Epithelial cell of esophagus (primary cell): ENCODE measurements at places on chromosomes 4 and X.

DNA sequence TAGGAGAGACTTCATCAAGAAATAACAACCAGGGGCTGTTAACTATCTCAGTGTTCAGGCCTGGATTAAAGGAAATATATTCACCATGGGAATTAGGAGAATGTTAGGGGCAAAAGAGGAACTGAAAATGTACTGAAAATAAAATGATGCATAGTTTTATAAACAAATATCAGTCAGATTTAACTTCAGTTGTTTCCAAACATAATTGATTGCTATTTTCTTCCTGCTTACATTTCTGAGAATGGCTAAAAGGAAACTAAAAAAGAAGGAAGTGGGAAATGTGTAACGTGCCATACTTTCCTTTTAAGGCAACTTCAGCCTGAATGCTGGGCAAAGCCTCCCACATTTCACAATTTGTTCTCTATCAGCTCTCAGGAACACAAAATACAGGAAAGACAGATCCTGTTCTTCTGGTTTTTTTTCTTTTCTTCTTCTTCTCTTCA, 178.1 kb downstream of the MAML3 start:
- peak; percentile 84 for DNase-seq

GRCh38 chr4:21991562-21991961, 43.0 kb upstream of the KCNIP4 start:
- no peak for DNase-seq

GRCh38 chrX:39152106-39152649, 350.9 kb downstream of the MID1IP1 start:
- DNase-seq = peak; percentile 20

DNA sequence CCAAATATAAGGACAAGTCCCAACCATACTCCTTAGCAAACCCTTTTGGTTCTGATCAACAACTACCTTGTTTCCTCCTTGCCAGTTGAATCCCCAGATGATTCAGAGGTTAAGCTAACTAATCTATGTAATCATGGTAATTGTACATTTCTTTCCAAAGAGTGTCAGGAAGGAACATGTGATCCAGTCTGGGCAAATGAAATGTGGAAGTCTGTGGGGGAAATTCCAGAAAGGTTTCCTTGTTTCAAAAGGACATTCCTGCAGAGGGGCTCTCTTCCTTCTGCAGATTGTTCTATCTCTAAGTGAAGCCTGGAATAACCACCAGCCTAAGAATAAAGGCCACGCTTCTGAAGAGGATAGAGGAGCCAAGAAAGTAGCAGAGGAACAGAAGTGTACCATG, 7.0 kb downstream of the PRSS12 start:
- peak; percentile 70 for DNase-seq

DNA sequence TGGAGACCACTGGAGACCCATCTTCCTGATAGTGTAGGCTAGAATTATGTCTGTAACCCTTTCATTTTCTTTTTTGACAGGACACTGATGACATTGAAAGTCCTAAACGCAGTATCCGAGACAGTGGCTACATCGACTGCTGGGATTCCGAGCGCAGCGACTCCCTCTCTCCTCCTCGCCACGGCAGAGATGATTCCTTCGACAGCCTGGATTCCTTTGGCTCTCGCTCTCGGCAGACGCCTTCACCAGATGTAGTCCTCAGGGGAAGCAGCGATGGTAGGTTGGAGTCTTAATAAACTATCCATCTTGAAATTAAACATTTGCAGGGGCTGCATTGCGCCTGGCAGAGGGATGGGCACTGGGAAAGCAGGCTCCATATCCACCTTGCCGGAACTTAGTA, 75.4 kb downstream of the LIMCH1 start:
- DNase-seq = no peak

GRCh38 chr4:145779319-145779801, 99.4 kb downstream of the C4orf51 start:
- DNase-seq = no peak

DNA sequence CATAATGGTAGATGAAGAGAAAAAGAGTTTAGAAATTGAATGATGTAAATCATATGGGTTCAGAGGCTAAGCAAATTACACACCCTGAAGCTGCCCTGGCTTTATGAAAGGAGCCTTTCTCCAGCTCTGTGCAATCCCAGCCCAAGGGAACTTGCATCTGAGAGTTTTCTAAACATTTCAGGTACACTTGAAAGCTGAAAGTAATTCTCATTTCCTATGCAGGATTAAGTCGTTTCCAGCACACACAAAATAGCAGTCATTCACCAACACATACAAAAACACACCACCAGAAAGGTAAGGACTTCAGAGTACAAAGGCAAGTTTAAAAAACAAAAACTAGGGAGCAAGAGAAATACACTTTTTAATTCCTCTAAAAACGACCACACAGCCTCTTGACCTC, 1.7 kb downstream of the PDGFC start:
- DNase-seq = no peak

- DNase-seq = peak; percentile 76
Observed at GRCh38 chrX:27575565-27575964, 14.6 kb upstream of the DCAF8L2 start.

GRCh38 chr4:33711826-33712225, 2532.5 kb downstream of the ARAP2 start:
- DNase-seq = no peak

GRCh38 chrX:80578517-80579105, 158.4 kb downstream of the TENT5D start:
- DNase-seq = peak; percentile 32

DNA sequence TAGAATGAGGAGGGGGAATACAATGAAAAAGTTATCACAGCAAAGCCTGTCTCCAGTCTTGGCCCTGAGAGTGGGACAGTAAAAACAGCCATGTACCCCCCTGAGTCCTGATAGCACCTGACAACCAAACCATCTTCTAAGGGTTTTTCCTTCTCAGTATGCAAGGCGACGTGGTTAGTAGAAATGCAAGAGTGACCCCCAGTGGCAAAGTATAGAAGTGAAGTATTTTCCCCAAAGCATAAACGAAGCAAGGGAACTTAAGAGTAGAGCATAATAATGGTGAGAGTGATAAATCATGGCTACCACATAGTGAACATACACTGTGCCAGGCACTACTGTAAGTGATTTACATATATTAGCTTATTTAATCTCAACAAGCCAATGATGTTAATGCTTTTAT, 52.8 kb downstream of the FAM47C start:
- DNase-seq = peak; percentile 46

GRCh38 chr4:151276787-151277562, at the start of gene PRSS48:
PRSS48 (plus strand) TSS chr4:151277161; CDS start chr4:151277173, 12 bp downstream.
- DNase-seq = peak; percentile 68

DNA sequence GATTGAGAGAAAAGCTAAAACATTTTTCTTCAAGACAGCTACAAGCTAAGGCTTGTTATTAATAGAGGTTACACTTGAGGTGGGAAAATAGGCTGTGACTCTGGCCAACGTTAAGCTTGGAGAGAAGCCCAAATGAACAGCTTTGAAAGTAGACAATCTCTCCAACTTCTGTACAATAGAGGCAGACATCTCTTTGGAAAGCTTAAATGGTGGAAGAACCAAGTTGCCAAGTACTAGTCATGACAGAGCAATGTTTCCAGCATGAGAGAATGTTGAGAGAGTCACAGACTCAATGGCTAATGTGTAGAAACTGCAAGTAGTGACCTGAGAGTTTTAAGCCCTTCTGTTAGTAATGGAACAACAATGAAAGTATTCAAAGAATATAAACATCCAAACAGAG, 298.1 kb downstream of the INPP4B start:
- DNase-seq = peak; percentile 91

- DNase-seq = no peak
Observed at GRCh38 chr4:3013839-3014350, 50.5 kb downstream of the GRK4 start.

DNA sequence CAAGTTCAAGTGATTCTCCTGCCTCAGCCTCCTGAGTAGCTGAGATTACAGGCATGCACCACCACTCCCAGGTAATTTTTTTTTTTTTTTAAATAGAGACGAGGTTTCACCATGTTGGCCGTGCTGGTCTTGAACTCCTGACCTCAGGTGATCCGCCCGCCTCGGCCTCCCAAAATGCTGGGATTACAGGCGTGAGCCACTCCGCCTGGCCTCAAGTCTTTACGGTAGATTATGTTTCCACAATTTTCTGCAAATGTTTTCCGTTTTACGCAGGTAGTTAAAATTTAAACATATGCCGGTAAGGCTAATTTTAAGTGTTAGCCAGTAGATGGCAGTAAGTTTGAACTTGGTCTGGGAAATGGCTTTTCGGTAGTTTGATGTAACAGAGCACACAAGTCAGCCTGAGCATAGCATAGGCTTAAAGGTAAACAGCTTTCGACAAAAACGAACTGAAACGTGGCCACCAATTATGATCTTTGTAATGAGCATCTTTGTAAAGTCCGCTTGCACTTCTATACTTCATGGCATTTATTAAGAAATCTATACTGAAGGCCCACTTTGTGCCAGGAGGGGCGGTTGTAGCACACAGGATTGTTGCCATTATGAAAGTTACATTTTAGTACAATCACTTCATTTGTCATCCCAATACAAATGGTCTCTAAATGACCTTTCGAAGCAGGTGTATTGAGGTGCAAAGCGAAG, 31.1 kb downstream of the CCKAR start:
- DNase-seq = peak; percentile 67

GRCh38 chr4:158799013-158799770, 30.4 kb downstream of the FNIP2 start:
- DNase-seq = no peak

- DNase-seq = no peak
Observed at GRCh38 chr4:183993676-183994075, 88.6 kb downstream of the STOX2 start.

GRCh38 chr4:103996637-103997036, 276.9 kb upstream of the TACR3 start:
- DNase-seq = peak; percentile 98

DNA sequence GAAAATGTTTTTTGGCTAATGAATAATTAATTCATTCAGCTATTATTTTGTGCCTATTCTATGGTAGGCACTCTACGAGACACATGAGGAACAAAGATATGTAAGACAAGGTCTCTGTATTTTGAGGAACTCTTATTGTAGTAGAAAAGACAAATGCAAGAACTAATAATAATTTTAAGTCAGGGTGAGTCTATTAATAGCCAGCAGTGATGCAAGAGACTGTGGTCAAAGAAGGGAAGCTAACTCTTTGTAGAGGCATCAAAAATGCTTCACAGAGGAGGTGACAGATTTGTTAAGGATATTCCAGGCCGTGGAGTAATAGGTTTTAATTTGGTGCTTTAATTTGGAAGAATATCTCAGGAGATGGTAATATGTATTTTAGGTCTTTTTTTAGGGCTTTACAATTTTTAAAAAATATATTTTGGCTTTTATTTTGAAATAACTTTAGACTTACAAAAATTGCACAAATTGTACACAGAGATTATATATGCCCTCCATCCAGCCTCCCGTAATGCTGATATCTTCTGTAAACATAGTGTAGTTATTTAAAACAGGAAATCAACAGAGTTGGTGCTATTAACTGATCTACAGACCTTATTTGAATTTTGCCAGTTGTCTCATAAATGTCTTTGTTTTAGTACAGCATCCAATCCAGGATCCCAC, 48.1 kb downstream of the DCLK2 start:
- DNase-seq = no peak

- DNase-seq = peak; percentile 99
Observed at GRCh38 chr4:7067452-7068278, at the start of gene GRPEL1. GRPEL1 (minus strand) TSS chr4:7068064; CDS start chr4:7068032, 32 bp downstream.

GRCh38 chr4:176065435-176066291, at the start of gene WDR17:
WDR17 (plus strand) TSS chr4:176065841; CDS start chr4:176111581, 45,740 bp downstream.
- peak; percentile 74 for DNase-seq

GRCh38 chr4:189228726-189229125, 711.9 kb upstream of the FRG1 start:
- DNase-seq = no peak

DNA sequence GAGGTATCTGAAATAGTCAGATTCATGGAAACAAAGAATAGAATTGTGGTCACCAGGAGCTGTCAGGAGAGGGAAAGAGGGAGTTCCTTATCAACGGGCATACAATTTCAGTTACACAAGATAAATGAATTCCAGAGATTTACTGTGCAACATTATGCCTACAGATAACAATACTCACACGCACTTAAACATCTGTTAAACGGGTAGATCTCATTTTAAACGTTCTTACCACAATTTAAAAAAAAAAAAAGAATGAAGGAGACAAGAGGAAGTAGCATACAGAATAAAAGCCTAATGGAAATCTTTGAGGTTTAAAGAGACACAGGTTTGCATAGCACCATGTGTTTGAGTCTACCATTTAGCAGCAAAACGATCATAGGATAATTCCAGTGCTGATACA, 298.0 kb downstream of the DKK2 start:
- no peak for DNase-seq

DNA sequence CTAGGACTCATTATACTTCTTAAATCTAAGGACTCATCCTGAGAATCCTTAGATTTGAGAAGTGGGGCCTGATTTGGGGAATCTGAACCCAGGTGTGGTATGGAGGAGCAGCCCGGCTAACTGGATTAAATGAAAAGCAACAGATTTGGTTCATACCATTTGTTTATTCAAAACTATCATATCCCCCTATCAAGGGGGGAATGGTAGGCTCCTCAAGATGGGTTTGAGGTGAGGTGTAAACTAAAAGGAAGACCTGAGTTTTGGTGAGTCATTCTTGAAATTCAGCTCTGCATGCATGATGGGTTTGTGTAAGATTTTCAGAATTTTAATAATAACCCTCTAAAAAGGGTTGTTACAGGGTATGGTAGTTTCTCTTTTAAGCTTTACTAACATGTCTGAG, 53.4 kb downstream of the CASP6 start:
- DNase-seq = no peak

- no peak for DNase-seq
Observed at GRCh38 chr4:154527308-154527707, 22.9 kb downstream of the PLRG1 start.

- DNase-seq = peak; percentile 66
Observed at GRCh38 chrX:109472939-109473735, 8.7 kb downstream of the GUCY2F start.
